ENCODE measurements at places on chromosomes 2 and 18. TPM values are rescaled to one million over a fixed set of nuclear protein-coding genes. Genes with fewer than 3 reads are reported as not detected.

KLHL30 gene
- 0.16 TPM for total RNA-seq

APCDD1 gene
- 10.3 TPM for total RNA-seq

CPS1 gene
- total RNA-seq: 6.6 TPM

RGPD4 gene
- total RNA-seq: not detected

TUBA4A gene
- total RNA-seq: 2.7 TPM

IL37 gene
- total RNA-seq: not detected

EDAR gene
- total RNA-seq: not detected

AQP12A gene
- not detected for total RNA-seq

UGT1A6 gene
- not detected for total RNA-seq

PREB gene
- 19.0 TPM for total RNA-seq

GRCh38 chr2:36404754-36405153 is 49.2 kb downstream of the CRIM1 start:
- no peak for DNase-seq

GRCh38 chr2:216549926-216550690 is 51.5 kb downstream of the RPL37A start:
- DNase-seq: no peak

- no peak for DNase-seq
Observed at GRCh38 chr2:205747829-205748386, 65.6 kb downstream of the NRP2 start.

DNA sequence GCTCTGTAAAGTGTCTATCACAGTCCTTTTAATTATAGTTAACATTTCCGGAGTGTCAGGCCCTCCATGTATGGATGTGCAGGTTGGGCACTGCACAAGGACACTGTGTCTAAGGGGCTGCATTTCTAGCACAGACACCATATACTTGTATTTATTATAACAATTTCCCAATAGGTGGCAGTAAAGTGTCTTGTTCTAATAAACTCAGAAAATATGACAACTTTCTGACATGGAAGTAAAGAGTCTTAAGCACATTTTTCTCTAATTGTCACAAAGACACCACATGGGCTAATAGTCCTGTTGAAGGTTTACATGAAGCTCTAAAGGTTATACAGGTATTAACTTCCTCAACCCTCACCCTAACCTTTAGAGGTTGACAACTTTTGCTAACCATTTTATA is 156.6 kb downstream of the DYSF start:
- no peak for DNase-seq

- DNase-seq: no peak
Observed at GRCh38 chr2:176795823-176796222, 416.8 kb upstream of the HNRNPA3 start.

- DNase-seq: no peak
Observed at GRCh38 chr2:46302005-46302695, 4.9 kb downstream of the EPAS1 start.

GRCh38 chr18:10343778-10344177 is 110.7 kb upstream of the APCDD1 start:
- no peak for DNase-seq

DNA sequence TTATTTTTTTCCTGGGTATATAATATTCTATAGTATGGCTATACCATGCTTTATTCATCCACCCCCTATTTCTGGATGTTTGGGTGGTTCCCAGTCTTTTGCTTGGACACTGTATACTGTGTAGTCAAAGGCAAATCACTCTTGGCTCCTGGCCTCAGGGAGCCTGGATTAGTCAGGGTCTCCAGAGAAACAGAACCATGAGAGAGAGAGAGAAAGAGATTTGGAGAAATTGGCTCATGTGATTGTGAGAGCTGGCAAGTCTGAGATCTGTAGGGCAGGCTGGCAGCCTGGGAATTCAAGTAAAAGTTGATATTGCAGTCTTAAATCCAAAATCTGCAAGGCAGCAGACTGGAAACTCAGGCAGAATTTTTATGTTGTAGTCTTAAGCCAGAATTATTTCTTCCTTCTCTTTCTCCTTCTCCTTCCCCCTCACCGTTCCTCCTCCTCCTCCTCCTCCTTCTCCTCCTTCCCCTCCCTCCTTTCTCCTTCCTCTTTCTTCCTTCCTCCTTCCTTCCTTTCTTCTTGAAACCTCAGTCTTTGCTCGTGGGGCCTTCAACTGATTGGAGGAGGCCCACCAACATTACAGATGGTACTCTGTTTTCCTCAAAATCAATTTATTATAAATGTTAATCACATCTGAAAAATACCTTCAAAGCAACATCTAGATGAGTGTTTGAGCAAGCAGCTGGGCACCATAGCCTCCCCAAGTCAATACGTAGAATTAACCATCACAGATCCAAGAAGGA is 33.0 kb downstream of the CTIF start:
- DNase-seq: no peak

DNA sequence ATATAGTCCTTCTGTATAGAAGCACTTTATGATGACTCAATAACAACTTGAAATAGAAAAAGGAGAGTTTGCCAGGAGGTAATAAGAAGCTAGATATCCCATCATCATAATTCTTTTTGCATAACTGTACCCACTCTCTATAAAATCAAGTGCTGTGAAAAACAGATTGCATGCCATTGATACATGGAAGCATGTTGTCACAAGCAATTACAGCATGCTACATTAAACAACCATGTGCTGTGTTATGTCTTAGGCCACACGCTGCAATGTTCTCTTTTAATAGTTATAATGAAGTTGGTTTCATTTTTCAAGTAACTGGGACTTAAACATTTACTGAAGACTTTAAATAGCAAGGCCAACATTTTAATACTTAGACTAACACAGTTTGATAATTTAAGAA is 264.2 kb downstream of the RPRM start:
- DNase-seq: no peak

GRCh38 chr2:160270571-160271113 is 70.6 kb upstream of the ITGB6 start:
- DNase-seq: no peak

DNA sequence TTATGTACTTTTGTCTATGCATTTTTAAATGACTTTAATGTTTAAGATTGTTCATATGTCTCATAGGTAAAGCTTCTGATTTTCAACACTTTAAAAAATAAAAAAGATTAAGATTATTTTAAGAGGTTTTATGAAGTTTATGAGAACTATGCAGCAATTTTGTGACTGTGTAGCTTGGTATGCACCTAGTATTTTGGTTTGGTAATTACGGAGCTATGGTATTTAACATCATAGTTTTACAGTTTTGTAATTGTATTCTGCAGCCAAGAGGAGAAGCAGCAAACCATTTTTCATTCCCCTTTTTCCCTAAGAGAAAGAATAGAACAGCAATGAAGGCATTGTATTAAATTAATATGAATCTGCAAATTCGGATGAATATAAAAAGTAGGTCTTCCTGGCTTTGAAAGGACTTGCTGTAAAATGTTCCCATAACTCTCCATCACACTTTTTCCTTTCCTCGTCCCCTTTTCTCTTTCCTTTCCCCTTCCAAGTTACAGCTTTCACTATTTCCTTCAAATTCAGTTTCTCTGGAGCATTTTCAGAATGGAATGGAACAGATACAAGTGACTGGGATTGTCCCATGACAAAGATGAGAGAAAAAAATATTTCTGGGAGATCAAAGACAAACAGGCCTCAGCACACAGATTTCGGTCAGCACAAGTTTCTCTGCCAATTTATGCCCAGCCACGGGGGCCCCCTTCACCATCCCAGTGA is 26.1 kb upstream of the PIEZO2 start:
- DNase-seq: no peak

DNA sequence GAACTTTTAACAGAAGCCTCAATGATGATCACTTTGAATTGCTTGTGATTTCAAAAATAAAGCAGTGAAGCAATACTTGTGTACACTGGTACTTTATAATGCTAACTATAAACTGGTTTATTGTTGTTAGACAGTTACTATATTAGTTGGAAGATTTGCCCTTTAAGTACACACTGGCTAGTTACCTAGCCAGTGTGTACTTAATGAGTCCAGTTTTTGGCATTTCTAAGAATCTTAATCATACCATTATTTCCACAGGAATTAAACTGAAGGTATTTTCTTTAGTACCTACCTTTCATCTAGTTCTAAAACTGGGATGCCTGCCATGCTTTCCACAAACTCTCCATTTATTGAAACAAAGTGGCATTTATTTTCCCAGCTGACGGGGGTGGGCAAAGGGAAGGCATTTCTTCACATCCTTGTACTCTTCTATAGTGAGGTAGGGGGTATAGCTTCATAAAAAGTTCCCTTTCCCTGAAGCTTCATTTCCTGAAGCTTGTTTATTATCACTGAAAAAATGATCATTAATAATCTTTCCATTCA is 49.9 kb downstream of the UGP2 start:
- no peak for DNase-seq

DNA sequence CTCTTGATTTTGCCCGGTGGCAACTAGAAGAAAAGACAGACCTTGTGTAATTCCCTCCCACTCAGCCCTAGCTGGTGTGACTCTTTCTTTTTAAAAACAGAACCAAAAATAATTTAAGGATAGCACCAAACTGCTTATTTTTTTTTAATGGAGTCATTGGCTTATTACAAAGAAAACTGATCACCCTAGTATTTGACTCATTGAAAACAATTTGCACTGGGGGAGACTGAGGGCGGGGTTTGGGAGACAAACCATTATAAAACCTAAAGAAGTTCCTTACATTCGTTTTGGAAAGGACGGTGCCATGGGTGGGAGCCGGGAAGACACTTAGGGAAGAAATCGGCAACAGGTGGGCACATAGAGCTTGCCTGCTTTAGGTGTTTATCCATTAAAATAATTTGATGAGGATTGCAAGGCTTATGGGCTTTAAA is 2.5 kb downstream of the PAX3 start:
- DNase-seq: no peak

DNA sequence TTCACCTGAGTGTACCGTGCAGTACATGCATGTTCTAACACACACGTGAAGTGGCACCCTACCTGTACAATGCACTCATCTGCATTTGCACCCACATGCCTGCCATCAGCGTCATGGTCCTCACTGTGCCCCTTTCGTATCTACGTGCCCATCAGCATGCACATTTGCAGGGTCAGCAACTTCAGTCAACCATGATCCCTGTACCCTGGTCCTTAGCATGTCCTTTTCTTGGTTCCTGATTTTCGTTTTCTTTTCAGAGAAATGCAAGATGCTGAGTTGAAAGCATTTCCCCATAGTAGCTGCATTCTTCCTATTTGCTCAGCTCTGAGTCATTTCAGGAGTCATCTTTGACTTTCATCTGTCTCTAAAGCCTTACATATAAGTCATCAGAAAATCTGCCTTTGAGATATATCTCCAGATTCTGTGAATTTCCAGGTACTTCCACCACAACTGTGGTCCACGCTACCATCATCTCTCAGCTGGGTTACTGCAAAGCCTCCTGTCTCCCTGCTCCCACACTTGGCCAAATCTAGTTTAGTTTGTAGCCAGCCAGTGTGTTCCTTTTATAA is 14.7 kb upstream of the PUM2 start:
- no peak for DNase-seq

GRCh38 chr2:100754951-100755350 is 65.0 kb upstream of the NPAS2 start:
- DNase-seq: no peak

- no peak for DNase-seq
Observed at GRCh38 chr2:43622931-43623451, 14.1 kb upstream of the PLEKHH2 start.

- no peak for DNase-seq
Observed at GRCh38 chr2:9809448-9810088, 33.7 kb upstream of the TAF1B start.

DNA sequence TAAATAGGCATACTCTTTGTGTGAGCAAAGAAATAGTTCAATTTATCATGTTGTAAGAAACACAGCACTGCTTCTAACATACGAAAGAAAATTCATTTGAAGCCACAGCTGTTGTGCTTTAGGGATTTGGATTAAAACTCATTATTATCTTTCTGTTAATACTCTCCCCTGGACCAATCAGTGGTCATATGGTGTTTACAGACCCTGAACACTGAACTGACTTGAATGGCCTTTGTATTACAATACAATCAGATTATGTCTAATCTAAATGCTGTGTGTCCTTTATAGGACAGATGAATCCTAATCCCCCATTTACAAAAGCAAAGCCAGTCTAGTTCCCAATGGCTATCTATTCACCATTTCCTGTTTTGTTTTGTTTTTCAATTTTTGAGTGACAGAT is 36.5 kb downstream of the ZNF385B start:
- DNase-seq: no peak

DNA sequence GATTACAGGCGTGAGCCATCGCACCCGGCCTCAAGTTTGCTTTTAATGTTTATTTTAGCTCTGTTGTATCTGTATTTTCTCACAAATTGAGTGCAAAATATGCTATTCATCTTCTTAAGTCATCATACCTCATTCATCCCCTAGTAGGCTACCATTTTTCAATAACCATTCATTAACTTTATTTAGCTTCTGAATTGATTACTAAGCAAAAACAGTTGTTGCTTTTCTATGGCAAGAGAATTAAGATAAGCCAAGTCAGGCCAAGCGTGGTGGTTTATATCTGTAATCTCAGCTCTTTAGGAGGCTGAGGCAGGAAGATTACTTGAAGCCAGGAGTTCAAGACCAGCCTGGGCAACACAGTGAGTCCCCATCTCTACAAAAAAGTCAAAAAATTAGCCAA is 63.3 kb upstream of the CERS6 start:
- no peak for DNase-seq

DNA sequence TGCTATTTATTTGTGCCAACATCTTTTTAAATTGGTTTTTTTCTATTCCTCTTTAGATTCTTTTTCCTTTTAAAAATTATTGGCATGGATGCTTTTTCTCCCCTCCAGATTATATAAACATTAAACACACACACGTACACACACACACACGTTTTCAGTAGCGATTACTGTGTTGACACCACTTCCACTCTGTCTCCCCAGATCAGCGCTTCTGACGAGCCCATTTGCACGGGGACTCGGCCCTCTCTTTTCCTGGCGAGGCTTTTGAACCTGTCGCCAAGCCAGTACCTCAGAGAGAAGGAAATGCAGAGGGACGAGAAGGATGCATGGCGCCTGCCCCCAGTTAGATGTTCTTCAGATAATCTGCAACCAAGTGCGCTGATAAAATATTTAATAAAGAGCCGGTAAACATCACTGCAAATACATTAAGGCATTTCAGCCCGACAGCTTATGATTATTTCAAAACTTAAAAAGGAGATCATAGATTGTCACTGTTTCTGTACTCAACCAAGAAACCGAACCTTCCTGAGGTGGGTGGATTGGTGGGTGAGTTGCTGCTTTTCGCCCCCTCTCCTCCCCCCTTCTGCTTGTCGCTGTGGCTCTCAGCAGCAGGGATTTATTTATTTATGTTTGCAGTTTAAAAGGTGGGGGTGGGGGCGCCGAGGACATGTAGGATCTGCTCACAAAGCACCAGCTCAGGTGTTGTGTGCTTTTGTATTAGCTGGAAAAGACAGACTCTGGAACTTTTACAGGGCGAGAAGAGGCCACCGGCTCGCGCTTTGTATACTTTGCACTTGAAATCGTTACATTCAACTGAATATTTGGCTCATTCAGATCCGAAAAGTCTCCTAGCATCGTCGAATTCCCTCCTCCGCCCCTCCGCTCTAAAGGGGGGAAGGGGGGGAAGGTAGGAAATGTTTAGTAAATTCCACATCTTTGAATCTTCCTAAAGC is 787 bp upstream of the TBR1 start:
- no peak for DNase-seq

GRCh38 chr2:56749152-56749752 is 565.5 kb downstream of the CCDC85A start:
- no peak for DNase-seq

GRCh38 chr2:234958311-234958710 is 6.5 kb downstream of the SH3BP4 start:
- no peak for DNase-seq

GRCh38 chr18:77634494-77634893 is 384.8 kb downstream of the GALR1 start:
- no peak for DNase-seq

GRCh38 chr18:79571211-79572092 is 108.2 kb upstream of the CTDP1 start:
- DNase-seq: no peak

GRCh38 chr18:63128237-63128974 is 191.2 kb downstream of the BCL2 start:
- no peak for DNase-seq
